Activated gamma-delta T cell (primary cell): ENCODE measurements at places on chromosomes 12 and 14.

GRCh38 chr12:129687731-129688130 is 216.1 kb downstream of the TMEM132D start:
- no peak for DNase-seq

GRCh38 chr12:56337753-56338251 is 882 bp upstream of the IL23A start:
- DNase-seq: no peak

- DNase-seq: no peak
Measured at GRCh38 chr12:13241833-13242488, 45.4 kb downstream of the EMP1 start.

DNA sequence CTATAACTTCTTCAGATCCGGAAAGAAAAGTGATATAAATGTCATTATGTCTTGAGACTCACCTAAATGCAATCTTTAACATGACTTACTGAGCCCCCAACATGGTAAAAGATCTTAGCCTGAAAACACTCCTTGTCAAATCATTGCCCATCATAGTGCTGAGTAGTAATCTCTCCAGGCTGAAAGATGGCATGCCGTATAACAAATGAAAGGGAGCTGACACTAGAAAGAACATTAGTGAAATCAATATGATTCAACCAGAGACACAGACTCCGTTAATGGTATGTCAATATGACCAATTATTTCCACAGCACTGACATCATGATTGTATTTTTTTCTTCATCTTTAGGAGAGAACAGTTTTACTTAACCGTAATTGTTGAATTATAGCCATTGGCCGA is 54.4 kb downstream of the BICD1 start:
- DNase-seq: no peak

- no peak for DNase-seq
Measured at GRCh38 chr14:55665067-55665675, 85.2 kb downstream of the KTN1 start.

- DNase-seq: no peak
Measured at GRCh38 chr12:40336573-40337199, 111.9 kb downstream of the LRRK2 start.

- no peak for DNase-seq
Measured at GRCh38 chr12:68727776-68728175, 18.2 kb upstream of the SLC35E3 start.

DNA sequence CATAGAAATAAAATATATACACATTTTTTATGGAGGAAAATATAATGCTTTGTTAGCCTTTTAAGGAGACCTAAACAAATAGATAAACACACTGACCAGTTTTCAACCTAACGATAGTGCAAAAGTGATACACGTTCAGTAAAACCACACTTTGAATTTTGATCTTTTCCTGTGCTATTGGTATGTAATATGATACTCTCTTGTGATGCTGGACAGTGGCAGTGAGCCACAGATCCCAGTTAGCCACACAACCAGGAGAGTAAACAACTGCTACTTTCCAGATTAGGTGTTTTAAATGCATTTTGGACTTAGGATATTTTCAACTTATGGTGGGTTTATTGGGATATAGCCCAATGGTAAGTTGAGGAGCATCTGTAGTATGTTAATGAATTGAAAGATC is 243.1 kb downstream of the ERC1 start:
- DNase-seq: no peak

DNA sequence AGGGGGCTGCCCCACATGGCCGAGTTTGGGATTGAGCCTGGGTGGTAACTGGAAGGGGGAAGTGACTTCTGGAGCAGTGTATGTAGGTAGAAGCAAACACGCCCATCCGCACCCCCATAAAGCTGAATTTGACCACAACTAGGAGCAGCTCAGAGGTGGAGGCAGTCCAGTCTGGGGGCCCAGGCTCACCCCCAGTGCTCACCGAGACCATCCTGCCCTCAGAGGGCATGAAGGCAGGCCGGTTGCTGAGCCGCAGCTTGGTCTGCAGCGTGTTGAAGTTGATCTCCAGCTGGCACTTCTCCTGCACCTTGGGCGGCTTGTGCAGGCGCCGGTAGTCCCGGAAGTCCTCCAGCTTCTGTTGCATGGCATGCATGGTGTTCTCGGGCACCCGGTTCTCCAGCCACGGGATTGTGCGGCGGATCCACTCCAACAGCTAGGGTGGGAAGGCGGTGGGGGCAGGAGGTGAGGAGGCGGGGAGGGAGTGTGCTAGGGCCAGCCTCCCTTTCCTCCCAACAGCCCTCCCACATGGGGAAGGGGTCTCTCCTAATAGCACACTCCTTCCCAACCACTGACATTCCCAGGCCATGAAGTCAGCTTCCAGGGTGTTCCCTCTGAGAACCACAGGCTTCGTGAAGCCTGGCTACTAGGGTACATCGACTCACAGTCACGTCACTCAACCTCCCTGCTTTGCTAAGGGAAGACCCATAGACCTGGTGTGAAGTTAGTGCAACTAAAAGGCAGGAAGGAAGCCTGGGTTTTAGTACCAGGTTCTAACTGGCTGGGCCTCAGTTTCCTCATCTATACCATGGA is 87.0 kb downstream of the ACTN1 start:
- DNase-seq: no peak

- no peak for DNase-seq
Measured at GRCh38 chr14:51463461-51463860, 188.2 kb upstream of the FRMD6 start.

DNA sequence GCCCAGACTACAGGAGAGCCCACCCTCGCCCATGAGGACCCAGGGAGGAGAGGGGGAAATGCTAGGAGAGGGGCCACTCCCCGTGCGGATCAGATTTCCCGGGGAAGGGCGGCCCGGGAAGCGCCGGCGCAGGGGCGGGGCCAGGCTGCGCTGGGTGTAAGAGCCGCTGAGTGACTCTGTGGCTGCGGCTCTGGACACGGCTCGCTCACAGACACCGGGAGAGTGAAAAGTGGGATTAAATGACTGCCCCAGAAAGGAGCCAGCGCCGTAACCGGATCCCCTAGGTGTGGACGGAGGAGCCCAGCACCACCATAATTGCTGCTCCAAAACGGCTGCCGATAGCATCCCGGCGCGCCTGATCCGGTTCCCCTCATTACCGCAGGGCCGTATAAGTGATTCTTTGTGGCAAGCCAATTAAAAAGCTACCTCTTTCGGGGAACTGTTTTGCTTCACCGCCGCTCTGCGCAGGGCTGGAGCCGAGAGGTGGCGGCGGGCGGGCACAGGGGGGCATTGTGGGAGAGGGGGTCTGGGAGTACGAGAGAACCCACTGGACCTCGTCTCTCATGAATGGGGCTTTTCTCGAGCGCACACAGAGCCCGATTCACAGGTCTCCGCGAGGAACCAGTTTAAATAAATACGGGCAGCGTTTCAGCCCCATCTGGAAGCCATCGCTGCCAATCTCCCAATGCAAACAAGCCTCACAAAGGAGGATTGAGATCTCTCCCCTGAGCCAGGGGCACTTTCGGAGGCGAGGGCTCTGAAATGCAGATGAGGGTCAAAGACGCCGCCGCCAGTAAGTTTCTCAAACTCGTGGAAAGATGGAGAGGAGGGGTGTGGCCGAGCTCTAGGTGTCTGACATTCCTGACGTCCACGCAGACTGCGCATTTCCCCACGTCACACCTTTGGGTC is 2.5 kb downstream of the COL2A1 start:
- no peak for DNase-seq

- no peak for DNase-seq
Measured at GRCh38 chr14:51680031-51680430, 28.3 kb downstream of the FRMD6 start.
